ENCODE measurements at places on chromosomes 2 and 18. TPM values are rescaled to one million over a fixed set of nuclear protein-coding genes. Genes with fewer than 3 reads are reported as not detected.

TRPM8 gene
- total RNA-seq: not detected

IL36A gene
- not detected for total RNA-seq

SETBP1 gene
- 0.18 TPM for total RNA-seq

GRCh38 chr2:219261024-219261855 lies 7.5 kb upstream of the TUBA4A start:
- H3K36me3 ChIP-seq: no peaks in the 10 kb centered on the region
- H3K4me1 ChIP-seq: peaks cover 4% of the 10 kb centered on the region
- H3K27me3 ChIP-seq: no peaks in the 10 kb centered on the region
- no peak overlapping the region for H3K4me3 ChIP-seq
- peak overlapping the region; percentile 56 for H3K27ac ChIP-seq

- no peak overlapping the region for H3K4me3 ChIP-seq
- H3K4me1 ChIP-seq: peaks cover 9% of the 10 kb centered on the region
- no peaks in the 10 kb centered on the region for H3K27me3 ChIP-seq
- DNase-seq: no peak
- no peaks in the 10 kb centered on the region for H3K36me3 ChIP-seq
These were observed 28.4 kb downstream of the FBXO48 start for GRCh38 chr2:68438455-68439303.

- H3K27me3 ChIP-seq: no peaks in the 10 kb centered on the region
- H3K4me1 ChIP-seq: peaks cover 4% of the 10 kb centered on the region
- DNase-seq: no peak
- no peak overlapping the region for H3K4me3 ChIP-seq
These were observed 183.7 kb upstream of the SIX2 start for GRCh38 chr2:45192991-45193390.

- no peak overlapping the region for H3K27ac ChIP-seq
- H3K4me1 ChIP-seq: no peaks in the 10 kb centered on the region
- H3K27me3 ChIP-seq: peaks cover 18% of the 10 kb centered on the region
- no peak for DNase-seq
- no peaks in the 10 kb centered on the region for H3K36me3 ChIP-seq
These were observed 20.7 kb upstream of the ZNF407 start for GRCh38 chr18:74577019-74577418.

- DNase-seq: no peak
- no peaks in the 10 kb centered on the region for H3K27me3 ChIP-seq
These were observed 115.1 kb downstream of the KCNE4 start for GRCh38 chr2:223166983-223167650.

GRCh38 chr2:223542501-223542900 lies 59.7 kb downstream of the SCG2 start:
- H3K27me3 ChIP-seq: no peaks in the 10 kb centered on the region
- H3K36me3 ChIP-seq: no peaks in the 10 kb centered on the region
- no peak overlapping the region for H3K4me3 ChIP-seq
- no peak overlapping the region for H3K27ac ChIP-seq

DNA sequence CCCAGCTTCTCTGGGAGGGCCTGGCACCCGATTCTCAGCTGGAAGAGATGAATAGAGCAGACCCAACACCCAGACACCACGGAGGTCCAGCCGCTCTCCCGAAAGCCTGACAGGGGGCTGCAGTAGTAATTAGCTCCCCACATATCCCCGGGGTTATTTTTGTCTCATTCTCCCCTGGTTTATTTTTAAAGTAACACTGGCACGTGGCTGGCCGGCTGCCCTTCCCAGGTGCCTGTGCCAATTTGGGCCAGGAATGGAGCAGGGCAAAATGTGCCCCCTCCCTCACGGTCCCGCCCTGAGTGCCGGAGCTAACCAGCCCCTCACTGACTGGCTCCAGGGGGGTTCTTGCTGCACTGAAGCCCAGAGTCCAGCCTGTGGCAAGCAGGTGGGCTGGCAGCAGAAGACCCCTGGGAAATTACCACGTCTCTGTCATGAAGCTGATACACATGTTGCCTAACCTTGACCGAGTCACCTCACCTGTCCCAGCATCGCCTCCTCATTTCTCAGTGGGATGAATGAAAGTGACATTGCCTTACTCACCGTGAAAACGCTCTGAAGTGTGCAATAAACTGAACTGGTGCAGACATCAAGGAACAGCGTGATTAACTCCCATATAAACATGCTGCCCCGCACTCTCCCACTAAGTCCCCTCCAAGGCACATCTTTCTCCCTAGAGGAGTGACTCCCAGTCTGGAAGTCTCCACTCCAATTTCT lies 18.4 kb downstream of the KCNK3 start:
- DNase-seq: no peak
- peaks cover 75% of the 10 kb centered on the region for H3K27me3 ChIP-seq
- H3K4me1 ChIP-seq: no peaks in the 10 kb centered on the region
- no peaks in the 10 kb centered on the region for H3K36me3 ChIP-seq
